ENCODE measurements at places on chromosomes 2 and 18. TPM values are rescaled to one million over a fixed set of nuclear protein-coding genes. Genes with fewer than 3 reads are reported as not detected.

- no peak for DNase-seq
Measured at GRCh38 chr18:21361307-21361880, 119.4 kb downstream of the GREB1L start.

GRCh38 chr2:8030573-8031303 lies 651.1 kb upstream of the ID2 start:
- no peak for DNase-seq

LONRF2 gene
- total RNA-seq = 9.7 TPM

POTEF gene
- total RNA-seq = not detected

DNA sequence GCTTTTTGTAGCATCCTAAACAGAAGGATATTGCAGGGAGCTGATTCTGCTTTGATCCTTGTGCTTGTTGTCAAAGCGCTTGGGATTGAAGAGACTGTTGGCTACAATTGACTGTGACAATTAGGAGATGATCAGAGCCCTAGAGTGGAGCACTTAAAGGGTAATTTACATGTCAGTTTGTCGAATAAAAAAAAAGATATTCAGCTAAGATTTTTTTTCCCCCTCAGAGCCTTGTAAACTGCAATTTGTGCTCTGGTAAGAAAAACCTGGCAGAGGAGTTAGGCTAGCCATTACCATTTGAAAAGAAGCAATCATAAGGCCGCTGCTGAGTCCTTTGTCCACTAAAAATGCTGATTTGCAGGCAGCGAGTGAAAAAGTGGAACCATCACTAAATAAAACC lies 47.8 kb upstream of the ZEB2 start:
- no peak for DNase-seq

M1AP gene
- total RNA-seq = not detected

GNLY gene
- not detected for total RNA-seq

- DNase-seq = no peak
Measured at GRCh38 chr2:239288951-239289511, 111.8 kb downstream of the HDAC4 start.

NXPH2 gene
- 1.3 TPM for total RNA-seq

- DNase-seq = no peak
Measured at GRCh38 chr2:6749962-6750361, 115.7 kb downstream of the CMPK2 start.

- DNase-seq = no peak
Measured at GRCh38 chr2:105789745-105790460, 45.2 kb downstream of the NCK2 start.

GRCh38 chr2:233065954-233066470 lies 5.9 kb downstream of the INPP5D start:
- DNase-seq = no peak

DNA sequence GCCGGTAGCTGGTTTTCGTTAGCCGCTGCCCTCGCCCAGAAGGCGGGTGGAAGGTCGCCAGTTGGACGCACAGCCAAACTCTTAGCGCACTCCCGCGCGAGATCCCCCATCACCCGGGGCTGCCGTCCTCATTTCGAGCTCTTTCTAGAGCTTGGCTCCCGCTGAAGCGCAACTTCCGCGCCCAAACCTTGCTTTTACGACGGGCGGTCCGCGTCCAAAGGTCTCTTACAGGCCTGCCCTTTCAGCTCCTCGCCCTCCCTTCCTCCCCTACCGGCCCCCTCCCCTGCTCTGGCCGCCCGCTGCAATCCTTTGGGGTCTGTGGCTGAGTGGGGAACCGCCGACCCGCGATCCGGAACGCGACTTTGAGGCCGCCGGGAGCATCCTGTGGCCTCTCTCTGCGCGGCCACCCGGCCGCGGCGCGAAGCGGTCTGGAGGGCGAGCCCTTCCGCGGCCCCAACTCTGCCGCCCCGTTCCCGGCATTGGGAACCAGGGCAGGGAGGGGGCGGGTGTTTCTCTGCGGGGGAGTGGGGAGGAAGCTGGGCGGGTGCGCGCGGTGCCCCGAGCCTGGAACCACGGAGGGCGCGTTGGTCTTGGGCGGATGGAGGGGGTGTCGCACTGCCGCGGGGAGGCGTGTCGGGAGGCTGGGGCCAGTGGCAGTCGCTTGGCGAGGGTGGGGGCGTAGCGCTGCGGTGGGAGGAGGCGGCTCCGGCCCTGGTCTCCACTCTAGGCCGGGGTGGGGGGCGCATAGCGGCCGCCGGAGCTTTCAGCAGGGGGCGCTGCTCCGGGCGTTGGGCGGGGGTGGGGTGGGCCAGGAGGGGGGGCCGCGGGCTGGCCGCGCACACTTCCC lies at the start of gene GDF7:
GDF7 (plus strand) TSS at position 841 of the 847 bp plus-strand sequence. CDS start 96 bp downstream, outside the sequence.
- DNase-seq = no peak

PARD3B gene
- 10.1 TPM for total RNA-seq

DNA sequence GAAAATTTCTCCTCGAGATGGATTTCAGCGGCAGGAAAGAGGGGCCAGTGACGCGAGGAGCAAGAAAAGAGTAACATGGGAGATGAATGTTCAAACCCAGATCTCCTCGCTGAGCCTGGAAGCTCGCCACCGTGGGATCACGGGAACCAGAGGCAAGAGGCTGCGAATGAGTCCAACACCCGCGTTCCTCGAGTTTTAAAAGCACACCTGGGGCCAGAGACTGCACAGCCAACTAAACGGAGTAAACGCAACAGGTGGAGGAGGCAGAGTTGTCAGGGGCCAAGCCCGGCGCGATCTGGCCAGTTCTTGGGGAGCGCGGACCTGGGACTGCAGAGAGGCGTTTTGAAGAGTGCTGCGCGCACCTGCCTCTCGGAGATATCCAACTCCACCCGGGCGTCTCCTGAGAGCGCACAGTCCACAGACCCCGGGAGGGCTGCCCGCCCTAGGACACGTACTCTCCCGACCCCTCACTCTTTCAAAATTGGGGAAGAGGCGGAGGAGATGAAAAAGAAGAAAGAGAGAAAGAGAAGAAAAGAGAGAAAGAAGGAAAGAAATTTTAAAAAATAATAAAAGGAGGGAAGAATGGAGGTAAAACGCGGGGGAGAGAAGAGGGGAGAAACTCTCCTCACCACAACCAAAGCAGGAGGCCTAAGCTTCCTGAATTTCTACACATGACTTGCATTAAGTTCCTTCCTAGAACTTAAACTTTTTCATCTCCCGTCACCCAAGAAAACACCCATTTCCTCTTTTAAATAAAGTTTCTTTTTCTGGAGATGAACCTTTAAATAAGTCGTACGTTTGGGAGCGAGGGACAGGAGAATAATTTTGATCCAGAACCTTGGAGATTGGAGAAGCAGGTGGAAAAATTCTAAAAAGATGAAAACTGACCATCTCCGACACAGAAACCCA lies 5.3 kb upstream of the PAX3 start:
- DNase-seq = no peak

CCBE1 gene
- 0.12 TPM for total RNA-seq

DNA sequence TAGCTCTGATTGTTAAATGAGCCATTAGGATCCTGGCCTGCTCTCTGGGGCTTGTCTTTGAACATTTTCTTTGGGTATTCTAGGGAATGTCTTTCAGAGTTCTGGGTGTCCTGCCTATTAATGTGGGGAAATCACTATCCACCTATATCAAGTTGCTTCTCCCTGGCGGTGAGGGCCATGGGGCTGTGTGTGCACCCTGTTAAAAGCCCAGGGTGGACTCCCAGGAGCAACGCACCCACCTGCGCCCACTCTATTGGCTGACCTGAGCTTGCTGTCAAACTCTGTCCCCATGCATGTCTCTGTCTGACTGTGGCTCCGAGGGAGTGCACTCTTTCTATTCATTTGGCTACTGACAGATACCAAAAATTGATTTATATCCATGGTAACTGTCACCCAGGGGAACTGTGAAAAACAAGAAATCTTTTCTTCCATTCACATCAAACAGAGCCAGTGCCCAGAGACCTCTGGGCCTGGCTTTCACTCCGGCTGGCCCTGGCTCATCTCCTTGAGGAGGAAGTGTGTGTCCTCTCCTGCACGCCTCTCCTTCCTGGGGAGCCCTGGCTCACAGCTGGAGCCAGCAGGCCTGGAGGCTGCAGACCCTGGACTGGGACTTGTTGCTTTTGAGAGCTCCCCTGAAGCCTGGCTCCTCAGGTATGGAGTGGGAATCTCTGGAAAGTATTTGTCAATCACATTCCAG lies 10.5 kb upstream of the TOGARAM2 start:
- DNase-seq = no peak
